ENCODE measurements at places on chromosomes 13 and 19.

DNA sequence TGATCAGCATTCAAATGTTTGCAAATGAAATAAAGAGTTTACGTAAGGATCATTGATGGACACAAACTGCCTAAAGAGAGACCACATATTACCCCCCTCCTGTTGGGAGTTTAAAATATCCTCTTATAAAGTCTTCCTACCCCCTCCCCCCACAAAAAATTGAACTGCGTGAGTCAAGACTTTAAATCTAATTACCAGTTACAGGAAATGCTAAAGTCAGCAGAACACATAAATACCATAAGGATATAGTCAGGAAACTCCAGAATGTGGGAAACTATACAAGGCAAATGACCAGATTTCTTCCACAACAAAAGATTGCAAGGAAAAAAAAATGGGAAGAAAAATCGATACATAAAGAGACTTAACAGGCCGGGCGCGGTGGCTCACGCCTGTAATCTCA lies 44.4 kb upstream of the FARP1 start:
- DNase-seq = no peak

DNA sequence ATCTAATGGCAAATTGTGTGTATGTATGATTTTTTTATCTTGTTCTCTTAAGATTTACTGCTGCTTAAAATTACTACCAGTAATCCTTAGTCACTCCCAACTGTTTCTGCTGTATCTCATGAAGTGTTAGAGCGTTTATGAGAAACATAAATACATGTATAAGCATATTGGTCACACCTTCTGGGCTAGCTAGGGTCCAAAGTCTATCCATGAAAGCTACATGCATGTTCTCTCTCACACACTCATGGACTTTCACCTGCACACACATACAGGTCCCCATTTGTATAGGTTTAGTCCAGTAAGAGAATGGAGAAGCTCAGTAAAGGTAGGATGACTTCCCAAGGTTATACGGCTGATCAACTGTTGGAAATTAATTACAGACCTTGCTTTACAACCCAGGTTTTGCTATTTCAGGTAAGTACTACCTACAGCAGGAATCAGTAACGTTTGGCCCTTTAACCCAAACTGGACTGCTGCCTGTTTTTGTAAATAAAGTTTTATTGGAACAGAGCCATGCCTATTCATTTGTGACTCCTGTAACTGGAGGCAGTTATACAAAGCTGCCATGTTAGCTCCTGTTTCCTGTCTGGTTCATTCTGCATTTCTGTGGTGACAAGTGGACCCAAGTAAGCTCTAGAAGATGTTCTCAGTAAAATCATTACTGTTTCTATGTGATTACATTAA lies 15.3 kb downstream of the METTL21C start:
- DNase-seq = no peak

- DNase-seq = no peak
These were observed 10.7 kb downstream of the SBNO2 start for GRCh38 chr19:1163283-1163933.

DNA sequence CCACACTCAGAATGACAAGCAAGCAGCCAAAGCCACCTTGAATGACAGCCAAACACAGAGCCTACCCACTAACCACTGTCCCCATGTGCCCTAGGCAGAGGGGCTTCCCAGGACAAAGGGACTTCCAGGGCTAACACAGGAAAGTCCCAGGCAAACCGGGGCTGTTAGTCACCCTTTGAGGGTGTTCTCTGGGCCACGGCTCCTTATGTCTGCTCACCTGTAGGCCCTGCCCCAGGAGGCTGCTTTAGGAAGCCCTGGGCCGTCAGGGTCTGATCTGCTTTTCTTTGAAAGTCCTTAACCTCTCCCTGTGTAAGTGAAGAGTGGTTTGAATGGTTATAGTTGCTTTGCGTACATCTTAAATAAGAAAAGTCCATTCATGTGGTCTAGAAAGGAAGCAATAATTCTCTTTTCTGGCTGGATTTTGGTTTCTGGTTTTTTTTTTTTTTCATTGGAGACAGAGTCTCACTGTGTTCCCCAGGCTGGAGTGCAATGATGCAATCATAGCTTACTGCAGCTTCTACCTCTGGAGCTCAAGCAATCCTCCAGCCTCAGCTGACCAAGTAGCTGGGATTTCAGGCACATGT lies 161.4 kb downstream of the EFNB2 start:
- DNase-seq = no peak

- DNase-seq = no peak
These were observed 27.1 kb downstream of the STK24 start for GRCh38 chr13:98549728-98550317.

GRCh38 chr13:114096031-114096485 lies 36.4 kb downstream of the RASA3 start:
- DNase-seq = no peak

GRCh38 chr19:48745208-48745995 lies 1.3 kb downstream of the IZUMO1 start:
- peak; percentile 43 for DNase-seq

DNA sequence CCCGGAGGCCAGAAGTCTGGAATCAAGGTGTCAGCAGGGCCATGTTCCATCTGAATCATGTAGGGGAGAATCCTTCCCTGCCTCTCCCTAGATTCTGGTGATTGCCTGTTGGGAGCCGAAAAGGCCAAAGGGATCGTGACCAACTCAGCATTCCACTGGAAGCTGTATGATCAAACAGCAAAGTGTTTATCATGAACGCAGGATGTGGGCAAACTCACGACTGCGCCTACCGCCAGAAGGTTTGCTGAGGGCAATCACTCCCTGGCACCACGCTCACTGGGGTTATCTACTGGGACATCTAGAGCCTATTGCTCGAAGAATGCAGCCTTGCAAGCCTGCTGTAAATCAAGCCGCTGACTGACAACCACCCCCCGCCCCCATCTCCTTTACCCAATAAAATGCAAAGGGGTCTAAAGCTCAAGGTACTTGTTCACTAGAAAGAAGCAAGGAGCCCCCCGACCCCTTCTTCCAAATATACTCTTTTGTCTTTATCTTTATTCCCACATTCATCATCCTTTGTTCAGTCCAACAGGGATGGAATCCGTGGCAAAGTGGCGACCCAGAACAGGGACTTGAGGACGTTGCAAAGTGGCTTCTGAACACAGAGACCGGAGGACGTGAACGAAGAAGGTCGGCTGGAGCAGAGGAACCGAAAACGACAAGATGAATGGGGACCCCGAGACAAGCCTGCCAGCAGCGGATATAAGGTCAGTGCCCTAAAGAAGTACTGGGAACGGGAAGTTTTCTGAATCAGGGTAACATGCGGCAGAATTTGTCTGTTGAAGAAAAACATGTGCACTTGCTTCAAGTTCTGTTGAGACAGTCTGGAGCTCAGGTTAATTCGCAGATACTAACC lies 16.8 kb downstream of the CLEC4M start:
- DNase-seq = no peak

GRCh38 chr19:13400296-13400695 lies 106.0 kb downstream of the CACNA1A start:
- DNase-seq = no peak

DNA sequence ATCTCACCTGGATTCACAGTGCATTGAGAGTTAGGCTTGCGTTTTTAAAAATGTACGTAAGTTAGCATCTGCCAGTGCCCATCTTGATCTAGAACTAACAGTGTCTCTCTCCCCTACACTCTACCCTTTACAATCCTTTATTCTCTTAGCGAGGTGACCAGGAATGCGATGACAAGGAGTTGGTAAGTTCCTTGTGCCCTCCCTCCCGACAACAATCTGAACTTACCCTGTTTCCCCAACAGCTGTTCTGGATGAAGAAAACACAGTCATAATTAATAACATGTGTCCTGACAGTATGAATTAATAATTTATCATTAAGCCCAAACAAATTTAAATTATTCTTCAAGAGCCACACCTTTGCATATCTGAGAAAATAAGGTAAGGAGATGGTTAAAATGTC lies 6.3 kb downstream of the TSHZ3 start:
- no peak for DNase-seq

DNA sequence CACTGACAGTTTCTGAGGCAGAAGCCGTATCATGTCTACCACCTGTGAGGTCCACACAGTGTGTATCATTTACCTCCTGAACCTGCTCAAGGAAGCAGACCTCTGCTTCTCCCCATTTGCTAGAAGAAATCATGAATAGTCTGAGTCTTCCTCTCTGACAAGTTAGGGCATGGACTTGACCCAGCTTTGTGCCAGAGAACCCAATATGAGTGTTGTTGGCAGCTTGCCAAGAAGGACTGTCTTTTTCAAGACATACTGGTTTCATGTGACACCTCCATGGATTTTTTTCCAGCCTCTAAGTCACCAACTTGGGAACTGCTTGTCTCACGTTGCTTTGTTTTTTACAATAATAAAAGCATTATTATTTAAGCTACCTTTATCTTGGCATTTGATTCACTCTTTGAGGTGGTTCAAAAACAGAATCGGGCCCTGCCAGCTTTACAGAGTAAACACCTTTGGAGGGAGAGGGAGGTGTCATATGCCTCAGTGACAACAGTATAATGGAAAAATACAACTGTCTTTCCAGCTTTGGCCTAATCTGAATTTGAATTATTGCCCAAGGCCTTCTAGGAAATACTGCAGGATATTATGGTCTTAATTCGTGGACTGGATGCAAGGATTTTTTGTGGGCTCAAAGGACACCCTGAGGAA lies 9.6 kb downstream of the ZNF211 start:
- DNase-seq = no peak

GRCh38 chr13:24642219-24642618 lies 38.0 kb upstream of the ATP12A start:
- no peak for DNase-seq

DNA sequence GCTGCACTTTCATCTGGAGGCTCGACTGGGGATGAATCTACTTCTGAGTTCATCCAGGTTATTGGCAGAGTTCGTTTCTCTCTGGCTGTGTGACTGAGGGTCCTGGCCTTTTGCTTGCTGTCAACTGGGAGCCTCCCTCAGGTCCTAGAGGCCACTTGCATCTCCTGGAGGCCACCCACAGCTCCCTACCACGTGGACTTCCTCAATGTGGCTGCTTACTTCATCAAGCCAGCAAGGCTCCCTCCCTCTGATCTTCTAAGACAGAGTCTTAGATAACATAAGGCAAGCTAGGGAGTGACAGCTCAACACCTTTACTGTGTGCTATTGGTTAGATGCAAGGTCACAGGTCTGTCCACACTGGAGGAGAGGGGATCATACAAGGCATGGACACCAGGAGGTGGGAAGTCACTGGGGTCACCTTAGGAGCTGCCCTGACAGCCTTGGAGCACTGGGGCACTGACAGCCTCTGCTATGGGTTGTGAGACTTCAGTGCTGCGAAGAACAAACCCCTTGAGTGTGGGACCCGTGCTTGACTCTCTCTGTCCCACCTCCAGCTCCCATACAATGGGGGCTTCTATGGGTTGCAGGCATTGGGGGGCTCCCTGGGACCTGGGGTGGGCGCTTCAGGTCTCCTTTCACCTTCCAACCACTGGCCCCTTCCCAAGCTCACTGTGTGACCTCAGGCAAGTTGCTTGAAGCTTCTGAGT lies 5.3 kb downstream of the FAM187B start:
- no peak for DNase-seq

DNA sequence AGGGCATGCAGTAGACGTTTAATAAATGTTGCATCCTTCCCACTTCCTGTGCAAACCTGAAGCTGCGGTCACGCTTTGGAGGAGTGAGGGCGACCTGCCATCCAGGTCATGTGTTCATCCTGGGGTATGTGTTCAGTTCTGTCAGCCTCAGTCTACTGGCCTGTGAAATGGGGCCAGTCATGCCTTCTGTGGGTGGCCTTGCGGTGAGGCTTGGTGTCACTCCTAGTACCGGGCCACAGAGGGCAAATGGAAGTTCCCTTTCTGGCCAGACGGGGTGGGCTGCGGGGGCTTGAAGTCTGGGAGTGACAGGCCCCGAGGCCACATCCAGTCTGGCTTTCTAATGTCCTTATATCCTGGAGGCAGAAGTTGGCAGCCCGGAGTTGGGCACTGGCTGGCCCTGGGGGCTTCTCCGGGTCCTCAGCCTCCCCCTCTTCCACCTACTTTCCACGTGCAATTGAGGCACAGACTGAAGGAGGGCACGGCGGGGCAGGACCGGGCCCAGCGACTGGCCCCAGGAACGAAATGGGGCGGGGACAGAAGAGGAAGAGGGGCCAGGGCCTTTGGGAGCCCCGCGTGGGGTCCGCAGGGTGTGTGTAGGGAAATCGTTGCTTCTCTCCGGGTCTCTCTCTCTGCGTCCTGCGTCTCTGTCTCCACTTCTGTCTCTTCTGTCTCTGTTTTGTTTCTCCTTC lies 11.1 kb downstream of the PDE4A start:
- DNase-seq = no peak

DNA sequence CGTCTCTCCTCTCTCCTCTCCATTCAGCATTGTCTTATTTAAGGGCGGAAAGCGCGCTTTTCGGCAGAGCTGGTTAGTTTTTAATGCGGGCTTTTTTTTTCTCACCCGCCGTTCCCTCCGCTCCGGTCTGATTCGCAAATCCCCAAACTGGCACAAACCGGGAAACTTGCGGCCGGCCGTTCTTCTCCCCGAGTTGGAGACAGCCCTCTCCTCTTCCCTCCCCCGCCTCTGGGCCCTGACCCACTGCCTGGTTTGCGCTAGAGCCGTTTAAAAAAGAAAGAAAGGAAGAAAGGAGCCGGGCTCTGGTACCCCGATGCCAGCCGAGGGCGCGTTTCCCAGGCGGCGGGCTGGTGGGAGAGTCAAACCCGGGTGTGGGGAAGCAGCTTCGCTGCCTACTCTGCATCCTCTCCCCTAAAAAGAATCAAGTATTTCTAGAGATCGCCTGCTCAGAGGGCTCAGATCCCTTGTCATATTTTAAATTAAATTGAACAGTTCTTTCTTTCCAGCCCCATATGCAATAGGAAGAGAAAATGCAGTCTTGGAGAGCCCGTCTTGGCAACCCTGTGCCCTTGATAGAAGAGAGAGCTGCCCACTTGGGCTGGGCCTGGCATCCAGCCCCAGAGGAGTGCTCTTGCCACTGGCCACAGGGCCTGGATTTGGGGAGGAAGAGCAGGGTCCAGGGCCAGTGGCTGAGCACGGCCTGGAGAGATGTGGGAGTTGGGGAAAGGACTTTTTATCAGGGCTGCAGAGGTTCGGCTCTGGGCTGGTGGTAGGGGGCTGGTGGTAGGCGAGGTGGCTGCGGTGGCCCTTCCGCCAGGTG lies 19.0 kb downstream of the NFIX start:
- DNase-seq = no peak

GRCh38 chr13:23956106-23956505 lies 58.8 kb upstream of the C1QTNF9B start:
- no peak for DNase-seq

GRCh38 chr19:43455321-43456113 lies 9.9 kb downstream of the LYPD3 start:
- no peak for DNase-seq
